ENCODE measurements at places on chromosomes 2 and 18.

GRCh38 chr2:239893236-239893515 lies 132.0 kb downstream of the NDUFA10 start:
- DNase-seq: no peak

- DNase-seq: peak; percentile 64
Measured at GRCh38 chr2:86105969-86106945, at the start of gene PTCD3. Gene PTCD3 (plus strand): TSS chr2:86106235. CDS start chr2:86106248, 13 bp downstream.

GRCh38 chr2:126408671-126409070 lies 247.3 kb upstream of the GYPC start:
- DNase-seq: no peak

GRCh38 chr2:98391581-98392270 lies 45.5 kb downstream of the CNGA3 start:
- no peak for DNase-seq

DNA sequence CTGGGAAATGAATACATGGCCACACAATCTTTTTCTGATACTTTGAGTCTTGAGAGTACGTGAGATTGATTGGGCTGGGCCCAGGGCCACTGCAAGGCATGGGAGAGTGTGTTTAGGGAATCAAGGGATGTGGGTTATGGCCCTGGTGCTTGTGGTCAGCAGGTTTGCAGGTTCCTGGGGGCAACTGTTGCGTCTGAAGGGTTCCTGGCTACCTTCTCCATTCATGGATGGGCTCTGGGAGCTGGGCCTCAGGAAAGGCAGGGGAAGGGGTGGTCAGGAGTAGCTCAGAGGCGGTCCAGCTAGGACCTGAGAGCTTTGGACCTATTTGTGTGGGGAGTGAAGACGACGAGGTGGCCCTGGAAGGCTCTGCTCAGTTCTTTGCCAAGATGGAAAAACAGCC lies 8.4 kb upstream of the ZAP70 start:
- DNase-seq: no peak

DNA sequence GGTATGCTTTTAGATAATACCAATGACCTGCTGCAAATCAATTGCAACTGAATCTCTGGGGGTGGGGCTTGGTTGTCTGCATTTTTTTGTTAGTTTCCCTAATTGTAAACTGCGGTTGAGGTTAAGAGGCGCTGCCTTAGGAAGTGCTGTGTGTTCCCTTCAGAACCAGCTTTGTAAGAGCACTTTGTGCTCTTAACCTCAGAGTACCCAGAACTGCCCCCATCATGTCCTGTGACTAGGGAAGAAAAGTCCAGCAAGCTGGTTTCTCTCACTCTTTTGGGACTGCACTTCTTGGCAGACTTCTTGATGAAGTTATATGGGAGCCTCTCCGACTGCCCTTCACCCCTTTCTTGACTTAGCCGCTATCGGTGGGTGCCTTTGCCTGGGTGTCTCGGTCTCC lies 245.5 kb upstream of the CXCR4 start:
- DNase-seq: no peak

- DNase-seq: peak; percentile 38
Measured at GRCh38 chr2:88091943-88092342, 24.3 kb downstream of the SMYD1 start.

- DNase-seq: no peak
Measured at GRCh38 chr2:70703900-70704549, 64.0 kb downstream of the ADD2 start.

All from bone marrow (tissue), 2 donors.